ENCODE measurements at places on chromosomes 4 and X.
A peak's percentile ranks its signal among the peaks of the same experiment; 100 is the strongest.

DNA sequence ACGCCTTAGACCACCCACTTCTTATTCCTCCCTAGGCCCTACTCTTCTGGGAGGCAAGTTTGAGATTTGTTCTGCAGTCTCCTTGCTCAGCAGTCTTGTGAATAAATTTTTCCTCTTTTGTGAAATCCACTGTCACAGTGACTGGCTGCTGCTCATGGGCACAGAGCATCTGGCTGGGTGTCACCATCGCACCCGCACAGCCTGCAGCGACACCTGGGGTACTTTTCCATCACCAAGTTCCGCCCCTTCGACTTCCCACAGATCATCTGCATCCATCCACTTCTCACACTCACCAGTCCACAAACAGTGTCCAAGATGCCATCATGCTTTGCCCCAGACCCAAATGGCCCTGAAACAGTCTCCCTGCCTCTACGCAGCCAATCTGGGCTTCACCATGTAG lies 36.4 kb upstream of the AFAP1 start:
- no peak for DNase-seq

DNA sequence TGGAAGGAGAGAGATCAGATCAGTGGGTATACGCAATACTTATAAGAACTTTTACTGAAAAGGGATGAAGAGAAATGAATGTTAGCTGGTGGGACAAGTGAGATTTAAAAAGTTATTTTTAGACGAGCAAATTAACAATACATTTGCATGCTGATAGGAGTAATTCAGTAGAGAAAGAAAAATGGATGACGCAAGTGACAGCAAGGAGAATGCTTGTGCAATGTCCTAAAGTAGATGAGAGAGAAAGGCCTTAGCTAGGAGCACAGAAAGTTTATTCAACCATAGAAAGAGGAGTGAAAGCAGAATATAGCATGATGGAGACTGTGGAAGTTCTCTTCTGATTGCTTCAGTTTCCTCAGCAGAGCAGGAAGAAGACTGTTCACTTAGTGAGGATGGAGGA lies 45.8 kb downstream of the OSTC start:
- no peak for DNase-seq

DNA sequence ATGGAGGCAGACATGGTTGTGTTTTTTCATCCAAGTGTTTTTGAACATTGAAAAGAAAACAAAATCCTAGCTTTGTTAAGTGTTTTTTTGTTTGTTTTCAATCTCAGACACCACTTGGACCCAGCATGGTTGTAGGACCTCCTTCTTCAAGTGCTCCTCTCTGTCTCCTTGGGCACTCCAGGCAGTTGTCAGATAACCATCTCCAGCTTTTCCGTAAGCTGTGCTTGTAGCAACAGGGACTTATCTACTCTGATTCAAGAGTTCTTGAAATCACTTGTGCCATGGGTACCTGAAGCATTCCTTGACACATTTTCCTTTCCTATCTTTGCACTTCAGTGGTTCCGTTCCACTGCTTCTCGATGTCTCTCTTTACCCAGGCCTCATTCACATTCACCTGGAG lies 334.9 kb upstream of the DDX53 start:
- no peak for DNase-seq

GRCh38 chrX:40844471-40844870 lies 109.1 kb upstream of the MED14 start:
- no peak for DNase-seq

- no peak for DNase-seq
Observed at GRCh38 chr4:5478697-5479096, 229.7 kb downstream of the EVC2 start.

GRCh38 chrX:147788641-147789350 lies 122.9 kb upstream of the FMR1 start:
- no peak for DNase-seq

DNA sequence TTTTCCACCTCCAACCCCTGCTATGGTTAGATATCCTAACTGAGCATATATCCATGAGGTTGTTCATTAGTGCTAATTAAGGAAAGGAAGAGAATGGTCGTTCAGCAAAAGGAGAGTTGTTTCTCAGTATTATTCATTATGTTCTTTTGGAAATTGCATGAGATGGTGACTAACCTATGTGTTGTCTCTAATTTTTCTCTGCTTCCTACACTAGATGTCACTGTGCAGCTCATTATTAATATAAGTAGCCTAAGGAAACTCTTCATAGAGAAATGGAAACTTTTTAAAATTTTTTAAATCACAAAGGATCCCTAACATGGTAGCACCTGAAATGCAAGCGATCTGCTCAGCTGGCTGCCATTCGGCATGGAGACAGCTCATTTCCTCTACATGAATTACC lies 67.7 kb upstream of the FAM9A start:
- DNase-seq: no peak

DNA sequence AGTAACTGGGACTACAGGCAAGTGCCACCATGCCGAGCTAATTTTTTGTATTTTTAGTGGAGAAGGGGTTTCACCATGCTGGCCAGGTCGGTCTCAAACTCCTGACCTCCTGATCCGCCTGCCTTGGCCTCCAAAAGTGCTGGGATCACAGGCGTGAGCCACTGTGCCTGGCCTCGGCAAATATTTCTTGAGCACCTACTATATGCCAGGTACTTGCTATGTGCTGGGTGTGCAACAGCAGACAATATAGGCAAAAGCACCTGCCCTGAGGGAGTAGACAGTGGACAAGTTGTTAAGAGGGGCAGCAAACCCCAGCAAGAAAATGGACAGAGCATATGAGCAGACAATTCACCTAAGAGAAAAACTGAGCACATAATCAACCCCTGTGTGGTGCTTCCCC lies 51.0 kb upstream of the CDKN2AIP start:
- no peak for DNase-seq

DNA sequence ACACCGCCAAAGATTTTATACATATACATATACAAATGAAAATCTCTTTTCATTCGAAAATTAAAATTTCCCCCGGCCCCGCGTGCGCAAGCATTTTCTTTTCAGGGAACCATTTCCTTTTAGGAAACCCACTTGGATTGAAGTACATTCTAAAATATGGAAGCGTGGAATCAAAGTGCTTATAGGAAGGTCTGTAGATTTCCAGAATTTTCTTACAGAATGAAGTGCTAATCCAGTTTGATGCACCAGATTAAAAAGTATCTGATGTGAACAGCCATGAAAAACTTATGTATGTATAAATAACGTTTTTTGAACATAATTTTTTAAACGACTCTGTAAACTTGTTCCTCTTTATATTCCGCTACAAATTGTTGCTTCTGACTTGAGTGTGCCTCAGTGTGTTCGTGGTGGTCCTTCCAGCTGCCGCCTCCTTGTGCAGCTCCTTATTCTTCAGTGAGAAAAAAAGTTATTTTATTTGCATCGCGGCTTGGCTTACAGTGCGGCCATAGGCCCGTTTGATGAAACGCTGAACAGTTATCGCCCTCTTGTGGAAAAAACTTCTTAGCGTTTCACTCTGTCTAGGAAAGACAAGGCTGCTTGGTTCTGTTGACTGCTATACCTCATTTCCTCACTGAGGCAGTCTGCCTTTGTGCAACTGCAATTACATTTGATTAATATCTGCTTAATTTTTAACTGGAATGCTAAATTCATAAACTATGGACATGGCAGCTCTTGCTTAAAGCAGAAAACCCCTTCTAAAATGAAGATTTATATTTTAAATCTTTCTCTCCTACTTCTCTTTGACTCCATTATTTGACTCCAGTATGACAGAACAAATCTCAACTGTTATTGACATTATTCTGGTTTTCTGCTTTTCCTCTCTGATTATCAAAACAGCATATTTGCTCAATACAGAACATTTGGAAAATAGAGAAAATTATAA lies 4.7 kb upstream of the NKX6-1 start:
- DNase-seq: peak; percentile 44

DNA sequence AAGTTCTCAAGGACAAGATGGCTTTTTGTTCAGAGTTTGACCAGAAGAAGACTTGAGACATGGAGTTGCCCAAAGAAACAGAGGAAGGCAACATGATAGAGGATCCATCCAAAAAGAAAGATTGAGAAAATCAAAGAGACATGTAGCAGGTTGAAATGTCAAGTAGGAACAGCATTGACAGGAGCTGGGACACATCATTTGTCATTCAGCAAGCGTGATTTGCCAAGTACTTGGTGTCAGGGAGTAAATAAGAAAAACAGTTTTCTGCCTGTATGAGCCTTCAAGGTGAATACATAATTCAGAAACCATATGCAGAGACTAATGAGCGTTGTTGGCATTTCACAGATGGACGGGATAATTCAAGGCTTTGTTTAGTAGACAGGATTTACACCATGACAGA lies 11.2 kb downstream of the SMIM31 start:
- DNase-seq: no peak

GRCh38 chr4:182478475-182478874 lies 235.3 kb downstream of the TENM3 start:
- DNase-seq: no peak

DNA sequence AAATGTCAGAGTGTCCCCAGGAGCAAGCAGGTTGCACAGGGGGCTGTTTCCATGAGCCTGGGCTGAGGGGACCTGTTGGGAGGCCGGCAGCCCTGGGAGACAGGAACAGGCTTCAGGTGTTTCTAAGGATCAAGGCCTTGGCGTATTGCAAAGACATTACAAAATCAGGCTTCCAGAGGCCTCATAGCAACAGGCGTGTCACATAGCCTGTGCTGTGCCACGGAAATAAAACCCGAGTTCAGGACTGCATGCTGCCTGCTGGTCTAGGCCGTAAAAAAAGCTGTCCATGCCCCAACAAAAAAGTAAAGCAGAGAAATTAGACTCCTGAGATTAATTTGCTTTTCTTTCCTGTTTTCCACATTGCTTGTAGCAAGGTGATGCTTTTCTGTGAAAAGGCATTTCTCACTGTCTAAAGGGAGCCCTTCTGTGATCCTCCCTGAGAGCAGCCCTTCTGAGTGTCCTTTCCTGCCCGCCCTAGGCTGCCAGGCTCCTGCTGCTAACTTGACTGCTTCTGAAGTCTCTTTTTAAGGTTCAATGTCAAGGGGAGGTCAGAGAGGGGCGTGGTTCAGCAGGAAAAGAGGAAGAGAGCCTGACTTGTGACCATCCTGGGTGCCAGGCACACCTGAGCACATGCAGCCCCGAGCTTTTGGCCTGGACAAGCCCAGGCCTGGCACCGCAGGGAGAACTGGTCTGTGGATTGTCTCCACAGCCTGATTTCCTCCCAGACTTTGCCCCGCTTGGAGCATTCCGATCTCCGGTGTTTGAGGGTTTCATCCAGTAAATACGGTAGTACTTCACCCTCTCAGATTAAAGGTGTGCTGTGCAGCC lies 21.3 kb downstream of the SHROOM2 start:
- DNase-seq: no peak

DNA sequence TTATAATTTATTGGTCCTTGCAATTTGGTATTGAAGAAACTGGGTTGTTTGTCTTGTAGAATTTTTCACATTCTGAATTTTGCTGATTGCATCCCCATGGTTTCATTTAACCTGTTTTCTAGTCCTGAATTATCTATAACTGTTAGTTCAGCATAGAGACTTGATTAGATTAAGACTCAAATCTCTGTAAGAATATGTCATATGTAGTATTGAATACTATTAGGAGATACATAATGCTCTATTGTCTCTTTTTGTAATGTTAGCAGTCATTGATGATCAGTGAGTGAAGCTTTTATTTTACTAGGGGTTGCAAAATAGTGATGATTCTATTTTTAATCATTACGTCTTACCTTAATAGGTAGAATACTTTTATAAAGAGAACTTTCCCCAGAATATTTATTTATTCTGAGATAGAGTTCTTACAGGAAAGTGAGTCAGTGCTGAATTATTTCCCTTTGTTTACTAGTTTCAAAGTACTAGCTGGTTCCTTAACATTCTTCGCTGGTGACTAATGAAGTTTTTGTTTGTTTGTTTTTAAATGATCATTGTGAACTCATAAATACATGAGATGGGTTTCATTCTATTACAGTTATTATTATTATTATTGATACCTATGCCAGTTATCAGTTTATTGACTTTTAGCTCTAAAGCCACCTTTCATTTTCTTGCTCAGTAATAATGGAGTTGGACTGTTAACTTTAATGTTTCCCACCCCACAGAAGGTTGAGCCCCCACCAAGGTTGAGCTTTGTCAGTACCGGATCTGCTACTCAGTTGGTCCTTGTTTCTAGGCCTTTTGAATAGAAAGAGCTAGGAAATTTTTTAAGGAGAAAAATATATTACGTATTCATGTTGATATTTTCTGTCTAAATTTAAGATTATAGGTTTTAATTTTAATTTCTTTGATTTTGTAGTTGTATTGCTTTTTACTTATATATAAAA lies 102.3 kb downstream of the LARP1B start:
- no peak for DNase-seq

GRCh38 chr4:57442831-57443291 lies 332.7 kb upstream of the IGFBP7 start:
- peak; percentile 66 for DNase-seq

- DNase-seq: no peak
Observed at GRCh38 chrX:46254641-46255040, 290.6 kb downstream of the ZNF674 start.

DNA sequence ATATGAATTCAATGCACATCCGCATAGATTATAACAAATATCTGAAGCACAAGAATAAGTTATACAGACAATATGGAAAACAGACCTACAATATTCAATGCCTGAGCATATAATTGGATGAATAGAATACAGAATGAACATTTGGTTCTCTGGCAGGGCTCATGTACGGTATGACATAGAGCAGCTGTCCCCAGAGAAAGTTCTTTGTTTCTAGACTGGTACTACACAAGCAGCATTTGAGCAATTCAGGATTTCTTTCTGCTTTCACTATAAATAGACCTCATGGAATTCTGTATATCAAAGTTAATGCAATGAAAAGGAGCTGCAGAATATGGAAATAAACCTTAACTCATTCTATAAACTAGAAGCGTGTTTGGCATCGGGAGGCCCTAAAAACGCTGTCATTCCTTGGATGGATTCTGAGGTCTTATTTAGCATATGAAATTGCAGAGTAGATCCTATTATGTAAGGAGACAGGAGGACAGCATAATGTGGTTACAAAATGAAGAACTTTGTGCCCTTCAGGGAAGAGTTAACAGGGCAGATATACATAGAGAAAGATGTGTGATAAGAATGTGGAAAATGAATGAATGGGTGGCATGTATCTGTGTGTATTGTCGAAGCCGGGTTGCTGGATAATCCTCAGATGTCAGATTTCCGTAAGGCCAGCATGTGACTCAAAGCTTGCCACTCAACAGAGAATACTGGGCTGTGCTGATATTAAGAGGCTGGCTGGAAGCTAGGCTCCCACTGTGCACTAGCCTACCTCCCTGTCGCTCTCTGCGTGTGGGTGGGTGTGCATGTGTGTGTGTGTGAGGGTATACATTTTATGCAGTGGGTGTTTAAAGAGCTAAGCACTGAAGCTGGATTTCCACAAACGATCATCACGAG lies 103.3 kb upstream of the SLC4A4 start:
- DNase-seq: peak; percentile 19

GRCh38 chr4:170011921-170012628 lies 14.1 kb downstream of the MFAP3L start:
- no peak for DNase-seq

GRCh38 chrX:40931921-40932320 lies 153.3 kb upstream of the USP9X start:
- DNase-seq: no peak
